ENCODE measurements at places on chromosomes 2 and 18.
A peak's percentile ranks its signal among the peaks of the same experiment; 100 is the strongest.

DNA sequence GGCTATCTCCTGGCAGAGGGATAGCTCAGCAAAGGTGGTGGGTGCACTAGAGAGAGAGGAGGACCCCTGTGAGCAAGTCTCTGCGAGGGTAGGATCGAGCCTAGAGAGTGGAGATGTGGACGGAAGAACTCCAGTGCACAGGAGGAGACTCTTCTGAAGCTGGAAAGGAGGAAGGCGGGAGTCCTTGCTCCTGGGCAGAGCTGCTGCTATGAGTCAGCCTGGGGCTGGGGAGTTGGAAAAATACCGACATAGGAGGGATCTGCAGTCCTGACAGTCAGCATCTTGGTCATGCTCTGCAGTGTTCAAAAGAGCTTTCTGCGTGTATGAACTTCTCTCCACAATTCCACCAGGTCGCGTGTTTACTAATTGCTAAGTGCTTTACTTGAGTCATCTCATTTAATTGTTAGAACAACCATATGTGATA, 233.8 kb downstream of the LDLRAD4 start:
- DNase-seq: no peak

DNA sequence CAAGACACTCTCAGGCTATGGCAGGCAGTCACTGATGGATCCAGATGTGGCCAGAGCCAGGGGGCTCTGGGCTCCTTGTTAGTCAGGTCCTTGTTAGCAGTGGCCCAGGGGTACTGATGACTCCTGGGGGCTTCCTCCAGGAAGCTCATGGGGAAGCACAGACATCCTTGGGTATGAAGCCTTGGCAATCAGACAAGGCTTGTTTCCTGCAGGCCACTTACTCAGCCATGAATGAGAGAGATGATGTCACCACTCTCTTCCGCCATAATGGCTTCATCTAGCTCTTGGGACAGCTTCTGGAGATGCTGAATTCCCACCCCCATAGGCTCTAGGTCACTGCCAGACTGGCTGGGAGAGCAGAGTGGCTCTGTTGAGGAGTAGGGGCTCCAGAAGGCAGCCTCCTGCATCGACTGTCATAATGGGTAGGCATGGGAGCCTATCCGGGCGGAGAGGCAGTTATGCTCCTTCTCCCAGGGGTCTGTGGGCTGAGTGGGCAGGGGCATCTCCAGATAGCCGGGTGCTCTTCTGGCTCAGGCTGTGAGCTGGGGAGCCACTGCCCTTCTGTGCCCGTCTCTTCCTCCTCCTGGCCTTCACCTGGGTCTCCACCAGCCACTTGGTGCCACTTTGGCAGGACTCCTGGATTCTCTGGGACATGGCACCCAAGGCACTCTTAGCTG, 40.2 kb upstream of the BMPR2 start:
- no peak for DNase-seq

GRCh38 chr2:238952261-238952919, 104.5 kb downstream of the TWIST2 start:
- no peak for DNase-seq

GRCh38 chr18:40464032-40464431, 1491.0 kb upstream of the PIK3C3 start:
- DNase-seq: no peak

DNA sequence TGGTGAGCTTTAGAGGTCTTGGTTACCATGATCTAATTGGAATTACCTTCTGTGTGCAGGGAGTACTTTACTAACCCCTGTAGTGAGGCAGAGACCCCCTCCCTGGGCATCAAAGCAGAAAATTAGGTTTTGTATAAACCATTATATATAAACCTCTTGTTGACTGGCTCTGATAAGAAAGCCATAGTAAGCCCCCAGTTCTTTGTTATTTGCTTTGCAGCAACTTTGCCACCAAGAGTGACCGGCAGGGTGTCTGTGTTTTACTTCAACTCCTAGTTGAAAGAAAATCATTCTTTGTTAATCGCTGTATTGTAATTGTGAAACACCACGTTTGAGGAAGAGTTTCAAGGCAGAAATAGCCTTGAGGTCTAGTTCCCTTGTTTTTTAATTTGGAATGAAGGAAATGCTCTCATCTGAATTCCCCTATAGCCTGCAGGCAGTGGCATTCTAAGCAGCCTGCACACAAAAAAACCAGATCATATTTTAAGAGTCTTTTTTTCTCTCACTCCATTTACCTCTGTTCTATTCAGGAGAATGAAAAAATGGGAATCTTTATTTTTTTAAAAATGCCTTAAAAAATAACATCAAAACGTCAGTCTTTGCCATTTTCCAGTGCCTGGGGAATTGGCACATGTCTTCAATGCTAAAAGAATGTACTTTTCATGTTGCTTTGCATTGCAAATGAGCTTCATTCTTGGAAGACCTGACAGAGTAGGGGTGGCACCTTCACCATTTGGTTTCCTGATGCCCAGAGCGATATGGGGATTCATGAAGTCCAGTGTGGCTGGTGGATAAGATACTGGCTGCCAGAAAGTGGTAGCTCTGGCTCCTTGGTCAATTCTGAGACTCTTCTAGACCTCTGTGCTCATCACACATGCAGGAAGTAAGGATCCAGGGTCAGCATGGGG, 338.1 kb downstream of the SLC4A3 start:
- DNase-seq: peak; percentile 61

GRCh38 chr2:12665334-12665733, 51.4 kb upstream of the TRIB2 start:
- no peak for DNase-seq

GRCh38 chr2:180829836-180830235, 150.6 kb upstream of the UBE2E3 start:
- DNase-seq: no peak

DNA sequence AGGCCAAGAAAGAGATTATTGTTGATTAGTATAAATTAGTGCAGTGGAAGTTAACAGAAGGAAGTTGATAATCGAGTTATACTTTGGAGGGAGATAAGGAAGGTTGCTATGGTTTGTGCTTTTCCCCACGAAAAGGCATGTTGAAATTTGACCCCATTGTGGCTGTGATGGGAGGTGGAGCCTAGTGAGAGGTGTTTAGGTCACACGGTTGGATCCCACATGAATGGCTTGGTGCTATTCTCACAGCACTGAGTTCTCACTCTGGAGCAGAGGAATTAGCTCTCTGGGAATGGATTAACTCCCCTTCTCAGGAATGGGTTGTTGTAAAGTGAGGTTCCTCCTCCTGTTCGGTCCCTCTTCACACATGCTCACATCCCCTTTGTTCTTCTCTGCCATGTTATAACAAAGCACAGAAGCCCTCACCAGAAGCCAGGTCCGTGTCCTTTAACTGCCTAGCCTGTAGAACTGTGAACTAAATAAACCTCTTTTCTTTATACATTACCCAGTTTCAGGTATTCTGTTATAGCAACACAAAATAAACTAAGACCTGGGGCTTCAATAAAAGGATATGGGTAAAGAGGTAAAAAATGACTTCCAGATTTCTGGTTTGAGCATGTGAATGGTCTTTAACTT, 21.9 kb downstream of the PIGN start:
- peak; percentile 17 for DNase-seq

DNA sequence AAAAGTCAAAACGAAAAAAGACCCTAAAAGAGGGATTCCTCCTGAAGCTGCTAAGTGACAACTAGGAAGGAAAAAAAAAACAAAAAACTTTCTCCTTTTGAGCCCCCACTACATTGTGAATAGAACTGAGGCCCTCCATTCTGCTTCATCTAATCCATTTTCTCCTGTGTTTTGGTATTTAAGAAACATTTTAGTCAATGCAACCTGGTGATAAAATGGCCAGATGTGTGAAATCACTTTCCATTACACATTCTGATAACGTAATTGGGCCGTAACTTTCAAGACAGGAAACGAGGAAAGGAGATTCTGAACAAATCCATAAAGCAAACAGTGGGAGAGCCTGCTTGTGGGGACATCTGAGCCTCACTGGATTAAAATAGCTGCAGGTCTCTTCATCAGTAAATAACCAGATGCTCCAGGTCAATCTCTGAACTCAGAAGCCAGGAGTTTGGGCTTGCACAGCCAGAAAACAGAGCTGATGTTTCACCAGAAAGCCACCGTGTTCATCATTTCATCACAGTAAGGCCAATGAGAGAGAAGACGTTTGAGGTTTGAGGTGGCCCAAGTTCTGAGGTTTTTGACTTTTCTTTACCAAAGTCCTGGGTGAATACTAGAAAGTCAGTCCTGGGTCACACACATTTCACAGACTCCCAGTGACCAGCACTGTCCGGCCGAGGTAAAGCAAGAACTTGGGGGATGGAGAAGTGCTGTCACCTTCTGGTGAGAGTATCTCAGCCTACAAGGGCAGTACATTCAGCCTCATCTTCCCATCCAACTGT, 47.8 kb downstream of the TGFA start:
- no peak for DNase-seq

- peak; percentile 67 for DNase-seq
Observed at GRCh38 chr2:231672617-231673347, 35.5 kb upstream of the PTMA start.

GRCh38 chr2:103809415-103809814, 1044.5 kb upstream of the POU3F3 start:
- DNase-seq: no peak

- DNase-seq: no peak
Observed at GRCh38 chr2:239553376-239554000, 152.7 kb upstream of the HDAC4 start.

DNA sequence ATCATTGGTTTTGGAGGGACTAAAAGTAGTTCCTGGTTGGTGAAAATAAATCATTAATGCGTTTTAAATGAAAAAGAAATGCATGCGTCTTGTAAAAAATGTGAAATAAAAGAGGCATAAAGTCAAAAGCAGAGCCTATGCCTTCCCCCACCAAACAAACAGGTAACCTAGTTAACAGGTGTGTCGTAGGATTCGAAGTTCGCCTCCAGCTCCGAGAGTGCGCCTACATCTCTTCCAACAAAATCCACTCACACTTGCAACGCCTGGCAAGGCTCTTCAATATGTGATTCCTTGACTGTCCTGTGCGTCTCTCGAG, 677 bp upstream of the SMAD4 start:
- DNase-seq: no peak

GRCh38 chr18:53795610-53796009, 428.9 kb downstream of the MBD2 start:
- no peak for DNase-seq

- DNase-seq: peak; percentile 64
Observed at GRCh38 chr2:238370823-238371372, 50.6 kb downstream of the TRAF3IP1 start.

DNA sequence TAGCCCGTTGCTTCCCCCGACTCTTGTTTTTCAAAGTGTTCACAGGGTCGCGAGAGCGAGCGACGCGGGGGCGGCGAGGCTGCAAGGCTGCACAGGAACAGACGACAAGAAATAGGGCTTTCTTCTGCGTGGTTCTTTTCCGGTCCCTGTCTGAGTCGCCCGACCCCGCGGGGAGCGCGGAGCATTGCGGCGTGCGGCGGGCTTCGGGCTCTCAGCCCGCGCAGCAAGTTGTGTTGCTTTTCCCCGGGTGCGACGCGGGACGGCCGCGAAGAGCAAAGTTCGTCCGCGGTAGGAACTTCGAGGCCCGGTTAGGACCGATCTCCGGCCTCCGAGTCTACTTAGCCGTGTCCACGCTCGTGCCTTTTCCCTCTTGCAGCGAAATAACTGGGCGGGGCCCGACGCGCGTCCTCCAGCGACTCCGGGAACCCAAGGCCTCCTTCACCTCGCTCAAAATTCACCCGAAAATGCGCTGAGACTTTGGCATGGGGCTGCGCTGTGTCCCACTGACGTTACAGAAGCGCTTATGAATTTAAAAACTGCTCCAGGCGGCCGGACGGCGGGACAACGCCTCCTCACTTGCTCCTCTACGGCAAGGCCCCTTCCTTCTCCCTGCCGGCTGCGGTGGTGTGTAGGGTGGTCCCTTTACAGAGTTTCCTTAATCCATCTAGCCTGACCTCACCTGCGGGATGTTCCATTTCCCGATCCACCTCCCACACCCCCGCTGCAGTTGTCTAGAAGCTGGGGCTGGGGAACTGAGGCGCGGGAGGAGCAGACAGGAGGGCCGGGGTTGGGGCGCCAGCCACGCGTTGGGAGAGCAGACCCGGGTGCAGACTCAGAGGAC, 1.5 kb upstream of the BCL2L11 start:
- DNase-seq: no peak

GRCh38 chr2:111903930-111904439, 5.6 kb downstream of the MERTK start:
- no peak for DNase-seq

DNA sequence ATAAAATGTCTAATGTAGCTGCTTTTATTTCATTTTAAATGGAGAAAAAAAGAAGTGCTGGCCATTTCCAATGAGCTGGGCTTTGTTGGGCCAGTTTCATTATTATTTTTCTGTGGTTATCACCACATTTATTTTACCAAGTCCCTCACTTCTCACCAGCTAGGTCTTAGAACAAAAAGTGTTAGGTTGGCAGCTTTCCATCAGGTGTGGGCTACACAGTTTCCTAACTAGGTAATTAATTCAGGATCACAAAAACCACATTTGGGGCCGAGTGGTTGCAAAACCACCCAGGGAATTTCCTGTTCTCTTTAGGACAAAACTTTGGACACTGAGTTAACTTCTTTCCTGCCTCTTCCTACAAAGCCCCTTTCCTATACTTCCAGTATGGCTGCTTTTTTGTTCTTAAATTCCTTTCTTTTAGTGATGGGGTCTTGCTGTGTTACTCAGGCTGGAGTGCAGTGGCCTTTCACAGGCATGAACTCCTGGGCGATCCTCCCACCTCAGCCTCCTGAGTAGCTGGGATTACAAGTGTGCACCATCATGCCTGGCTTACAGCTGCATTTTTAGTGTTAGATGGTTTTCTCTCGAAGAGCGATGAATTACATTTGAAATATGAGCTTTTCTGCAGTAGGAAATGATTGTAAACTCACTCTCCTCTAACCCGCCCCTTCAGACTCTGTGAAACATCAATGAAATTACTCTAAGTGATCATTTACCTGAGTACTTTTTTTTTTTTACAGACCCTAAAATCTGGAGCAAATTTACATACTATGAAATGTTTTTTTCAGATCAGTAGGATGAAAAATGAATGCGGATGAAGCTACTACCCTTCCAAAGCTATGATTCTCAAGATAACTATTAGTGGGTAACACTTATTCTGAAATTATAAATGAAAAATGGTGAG, 2.6 kb upstream of the ZFP36L2 start:
- DNase-seq: no peak

- no peak for DNase-seq
Observed at GRCh38 chr2:60407398-60407797, 146.1 kb downstream of the BCL11A start.

DNA sequence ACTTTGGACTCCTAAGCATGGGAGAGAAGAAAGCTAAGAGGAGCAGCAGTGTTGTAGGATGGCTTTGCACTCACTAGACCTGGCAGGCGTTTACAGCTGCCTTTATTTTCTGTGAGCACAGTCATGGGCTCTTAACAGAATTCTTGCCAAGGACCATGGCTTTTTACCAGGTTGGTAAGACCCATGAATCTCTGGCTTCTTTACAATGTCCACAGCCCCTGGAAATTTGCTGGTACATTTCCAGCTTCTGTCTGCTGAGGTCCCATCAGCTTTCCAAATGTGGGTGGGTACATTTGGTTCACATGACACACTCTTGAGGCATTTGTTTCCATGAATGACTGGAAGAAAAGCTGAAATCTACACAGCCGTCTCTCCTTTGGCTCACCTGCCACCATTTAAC, 162.7 kb downstream of the PPP1R1C start:
- DNase-seq: no peak

GRCh38 chr18:49762191-49763077, 50.9 kb downstream of the ACAA2 start:
- no peak for DNase-seq

- no peak for DNase-seq
Observed at GRCh38 chr2:236604575-236605344, 35.1 kb downstream of the ACKR3 start.

- DNase-seq: no peak
Observed at GRCh38 chr18:36903215-36903928, 74.4 kb downstream of the KIAA1328 start.
